ENCODE measurements at places on chromosomes 7 and 10.

DNA sequence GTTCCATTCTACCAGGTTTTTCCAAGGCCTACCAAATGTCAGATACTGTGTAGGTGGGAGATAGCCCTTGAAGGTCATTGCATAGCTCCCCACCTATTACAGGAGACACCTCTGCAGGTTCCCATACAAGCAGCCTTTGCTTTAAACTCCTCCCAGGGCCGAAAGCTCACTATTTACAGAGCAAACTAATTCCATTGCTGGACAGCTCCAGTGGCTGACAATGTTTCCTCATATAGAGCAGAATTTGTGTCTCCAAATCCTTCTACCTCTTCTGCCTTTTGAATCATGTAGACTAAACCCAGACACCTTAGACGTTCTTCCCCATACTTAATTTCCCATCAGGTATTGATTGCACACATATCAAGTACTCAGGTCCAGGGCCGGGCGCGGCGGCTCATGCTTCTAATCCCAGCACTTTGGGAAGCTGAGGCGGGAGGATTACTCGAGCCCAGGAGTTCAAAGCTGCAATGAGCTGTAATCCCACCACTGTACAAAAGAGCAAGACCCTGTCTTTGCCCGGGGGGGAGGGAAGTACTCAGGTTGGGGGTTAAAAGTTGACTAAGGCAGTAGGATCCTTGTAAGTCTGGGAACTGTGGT lies 2.1 kb downstream of the CNNM1 start:
- no peak overlapping the region for H3K27ac ChIP-seq
- H3K4me1 ChIP-seq = no peaks in the 10 kb centered on the region

GRCh38 chr10:124063750-124064603 lies 29.4 kb downstream of the CHST15 start:
- H3K4me1 ChIP-seq = peaks cover 12% of the 10 kb centered on the region
- H3K36me3 ChIP-seq = no peaks in the 10 kb centered on the region
- H3K4me3 ChIP-seq = peak overlapping the region; percentile 20
- H3K27me3 ChIP-seq = peaks cover 3% of the 10 kb centered on the region

GRCh38 chr7:131327049-131327625 lies 539 bp upstream of the MKLN1 start:
- no peaks in the 10 kb centered on the region for H3K27me3 ChIP-seq
- peak; percentile 17 for DNase-seq
- H3K4me3 ChIP-seq = peak overlapping the region; percentile 96
- H3K36me3 ChIP-seq = peaks cover 11% of the 10 kb centered on the region
- peaks cover 38% of the 10 kb centered on the region for H3K4me1 ChIP-seq

DNA sequence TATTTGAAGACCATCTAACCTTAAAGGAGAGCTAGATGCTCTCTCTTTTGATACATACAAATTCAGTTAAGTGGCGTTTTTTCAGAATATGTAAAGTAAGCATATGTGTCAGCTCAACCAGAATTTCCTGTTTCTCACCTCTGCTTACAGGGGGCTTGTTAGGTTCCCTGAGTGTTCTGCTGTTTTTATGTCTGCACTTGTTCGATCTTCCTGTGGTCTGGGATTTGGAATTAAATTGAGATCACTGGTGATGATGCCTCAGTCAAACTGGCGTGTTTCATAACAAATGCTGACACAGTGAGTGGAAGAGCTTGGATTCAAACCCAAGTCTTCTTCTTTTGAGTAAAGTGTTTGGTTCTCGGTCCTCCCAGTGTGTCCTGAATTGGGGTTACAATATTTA lies 348.3 kb upstream of the AKR1E2 start:
- no peak for DNase-seq
- no peak overlapping the region for H3K4me3 ChIP-seq
- H3K36me3 ChIP-seq = no peaks in the 10 kb centered on the region
- peaks cover 3% of the 10 kb centered on the region for H3K27me3 ChIP-seq
- peaks cover 13% of the 10 kb centered on the region for H3K4me1 ChIP-seq

DNA sequence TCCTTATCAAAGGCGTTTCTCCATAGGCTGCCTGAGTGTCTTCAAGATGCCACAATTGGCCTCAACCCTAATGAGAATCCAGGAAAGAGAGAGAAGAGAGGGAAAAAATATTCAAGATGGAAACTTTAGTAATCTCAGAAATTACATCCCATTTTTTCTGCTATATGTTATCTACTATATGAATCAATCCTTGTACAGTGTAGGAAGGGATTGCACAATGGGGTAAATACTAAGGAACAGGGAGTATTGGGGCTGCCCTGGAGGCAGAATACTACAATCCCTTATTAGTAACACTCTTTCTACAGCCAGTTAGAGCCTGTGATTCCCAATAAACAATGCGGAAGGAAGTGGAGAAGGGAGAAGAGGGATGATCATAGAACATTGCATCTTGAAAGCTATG lies 27.9 kb downstream of the TFPI2 start:
- no peak overlapping the region for H3K4me3 ChIP-seq
- H3K36me3 ChIP-seq = no peaks in the 10 kb centered on the region
- no peak overlapping the region for H3K27ac ChIP-seq
- peaks cover 6% of the 10 kb centered on the region for H3K27me3 ChIP-seq
- no peaks in the 10 kb centered on the region for H3K4me1 ChIP-seq

GRCh38 chr7:90766814-90767564 lies 170.9 kb downstream of the CDK14 start:
- no peaks in the 10 kb centered on the region for H3K36me3 ChIP-seq
- no peak overlapping the region for H3K27ac ChIP-seq
- H3K4me1 ChIP-seq = no peaks in the 10 kb centered on the region
- no peak overlapping the region for H3K4me3 ChIP-seq
- DNase-seq = no peak
- H3K27me3 ChIP-seq = no peaks in the 10 kb centered on the region

DNA sequence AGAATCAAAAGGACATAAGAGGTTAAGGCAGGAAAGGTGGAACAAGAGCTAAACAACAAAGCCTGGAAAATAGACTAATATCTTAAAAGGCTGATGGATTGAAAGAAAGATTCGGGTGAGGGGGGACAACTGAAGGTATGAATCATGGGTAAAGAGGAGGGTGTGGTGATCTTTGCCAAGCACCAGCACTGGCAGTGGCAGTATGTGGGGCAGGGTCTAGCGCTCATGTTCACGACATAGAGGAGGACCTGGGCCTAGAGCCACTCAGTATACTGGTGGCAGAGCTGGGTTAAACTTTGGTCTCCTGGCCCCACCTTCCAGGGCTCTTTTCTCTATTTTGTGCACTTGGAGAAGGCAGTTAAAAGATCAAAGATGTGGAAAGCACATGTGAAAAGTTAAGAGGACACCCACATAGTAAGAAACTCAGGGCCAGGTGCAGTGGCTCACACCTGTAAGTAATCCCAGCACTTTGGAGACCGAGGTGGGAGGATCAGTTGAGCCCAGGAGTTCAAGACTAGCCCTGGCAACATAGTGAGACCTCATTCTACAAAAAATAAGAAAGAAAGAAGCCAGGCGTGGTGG lies 40.5 kb upstream of the MMD2 start:
- no peaks in the 10 kb centered on the region for H3K27me3 ChIP-seq
- peaks cover 3% of the 10 kb centered on the region for H3K4me1 ChIP-seq
- H3K36me3 ChIP-seq = peaks cover 21% of the 10 kb centered on the region
- no peak for DNase-seq

GRCh38 chr7:67364441-67365017 lies 367.9 kb downstream of the TYW1 start:
- H3K27ac ChIP-seq = no peak overlapping the region
- H3K27me3 ChIP-seq = no peaks in the 10 kb centered on the region
- DNase-seq = no peak
- H3K4me3 ChIP-seq = no peak overlapping the region
- no peaks in the 10 kb centered on the region for H3K4me1 ChIP-seq

GRCh38 chr7:135361788-135362187 lies 128.2 kb downstream of the STRA8 start:
- no peak overlapping the region for H3K27ac ChIP-seq
- no peaks in the 10 kb centered on the region for H3K4me1 ChIP-seq
- H3K36me3 ChIP-seq = peaks cover 20% of the 10 kb centered on the region
- DNase-seq = no peak
- no peaks in the 10 kb centered on the region for H3K27me3 ChIP-seq
- no peak overlapping the region for H3K4me3 ChIP-seq

DNA sequence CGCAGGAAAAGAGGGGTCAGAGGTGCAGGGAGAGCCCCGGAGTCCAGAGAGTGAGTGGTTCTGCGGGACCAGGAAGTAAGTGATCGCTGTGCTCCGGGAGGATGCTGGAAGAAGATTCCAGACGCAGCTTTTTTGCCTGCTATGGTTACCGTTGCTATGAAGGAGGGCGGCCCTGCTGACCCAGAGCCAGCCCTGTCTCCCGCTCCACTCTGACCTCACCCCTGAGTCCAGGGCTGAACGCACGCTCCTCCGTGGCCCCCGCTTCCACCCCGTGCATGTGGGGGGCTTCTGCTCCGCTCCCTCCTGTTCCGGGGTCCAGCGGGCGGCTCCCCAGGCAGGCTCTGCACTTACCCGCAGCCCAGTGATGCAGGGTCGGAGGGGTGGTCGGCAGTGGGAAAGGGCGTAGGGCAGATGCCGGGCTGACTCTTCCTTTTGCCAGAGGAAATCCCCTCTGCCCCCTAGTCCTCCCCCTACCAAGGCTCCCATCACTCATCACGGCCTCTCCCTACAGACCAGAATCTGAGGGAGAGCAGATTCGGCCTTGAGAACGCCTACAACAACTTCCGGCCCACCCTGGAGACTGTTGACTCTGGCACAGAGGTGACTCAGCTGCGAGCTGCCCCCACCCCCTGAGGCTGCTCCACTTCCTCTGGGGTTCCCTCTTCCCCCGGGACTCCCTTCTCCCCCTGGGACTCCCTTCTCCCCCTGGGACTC lies 2.7 kb upstream of the MUC17 start:
- H3K36me3 ChIP-seq = peaks cover 5% of the 10 kb centered on the region
- H3K4me3 ChIP-seq = peak overlapping the region; percentile 93

GRCh38 chr7:135251496-135252391 lies 18.1 kb downstream of the STRA8 start:
- H3K4me1 ChIP-seq = peaks cover 2% of the 10 kb centered on the region
- no peak for DNase-seq
- H3K27ac ChIP-seq = no peak overlapping the region
- no peaks in the 10 kb centered on the region for H3K36me3 ChIP-seq

DNA sequence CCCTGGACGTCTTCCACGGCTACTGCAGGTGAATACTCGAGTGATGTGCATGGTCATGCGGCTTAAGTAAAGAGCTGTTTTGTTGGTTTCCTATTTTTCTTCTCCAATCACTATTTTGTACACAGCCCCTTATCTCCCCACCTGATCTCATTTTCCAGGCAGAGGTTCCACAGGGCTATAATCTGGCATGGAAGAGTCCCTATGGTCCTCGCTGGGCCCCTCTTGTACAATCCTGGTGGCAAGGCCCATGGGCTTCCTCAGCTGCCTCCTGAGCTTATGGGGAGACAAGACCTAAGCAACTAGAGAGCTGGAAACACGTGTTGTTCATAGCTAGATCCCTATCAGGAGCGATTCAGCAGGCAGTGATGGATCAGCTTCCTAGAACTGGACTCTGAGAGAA lies 181.3 kb upstream of the ADO start:
- no peak for DNase-seq
- no peaks in the 10 kb centered on the region for H3K36me3 ChIP-seq
- H3K4me1 ChIP-seq = peaks cover 23% of the 10 kb centered on the region
- no peak overlapping the region for H3K4me3 ChIP-seq
- no peak overlapping the region for H3K27ac ChIP-seq
- H3K27me3 ChIP-seq = no peaks in the 10 kb centered on the region

GRCh38 chr10:4280461-4281189 lies 495.6 kb upstream of the KLF6 start:
- H3K36me3 ChIP-seq = no peaks in the 10 kb centered on the region
- H3K4me1 ChIP-seq = peaks cover 3% of the 10 kb centered on the region
- H3K27me3 ChIP-seq = peaks cover 6% of the 10 kb centered on the region

- no peak overlapping the region for H3K4me3 ChIP-seq
- no peak overlapping the region for H3K27ac ChIP-seq
- peaks cover 4% of the 10 kb centered on the region for H3K27me3 ChIP-seq
- no peaks in the 10 kb centered on the region for H3K36me3 ChIP-seq
- H3K4me1 ChIP-seq = no peaks in the 10 kb centered on the region
These were observed 32.2 kb upstream of the UTF1 start for GRCh38 chr10:133197786-133198185.

- no peaks in the 10 kb centered on the region for H3K27me3 ChIP-seq
- DNase-seq = no peak
- H3K4me1 ChIP-seq = peaks cover 40% of the 10 kb centered on the region
- peaks cover 4% of the 10 kb centered on the region for H3K36me3 ChIP-seq
- no peak overlapping the region for H3K4me3 ChIP-seq
These were observed 9.6 kb upstream of the TRIM8 start for GRCh38 chr10:102634686-102635085.

DNA sequence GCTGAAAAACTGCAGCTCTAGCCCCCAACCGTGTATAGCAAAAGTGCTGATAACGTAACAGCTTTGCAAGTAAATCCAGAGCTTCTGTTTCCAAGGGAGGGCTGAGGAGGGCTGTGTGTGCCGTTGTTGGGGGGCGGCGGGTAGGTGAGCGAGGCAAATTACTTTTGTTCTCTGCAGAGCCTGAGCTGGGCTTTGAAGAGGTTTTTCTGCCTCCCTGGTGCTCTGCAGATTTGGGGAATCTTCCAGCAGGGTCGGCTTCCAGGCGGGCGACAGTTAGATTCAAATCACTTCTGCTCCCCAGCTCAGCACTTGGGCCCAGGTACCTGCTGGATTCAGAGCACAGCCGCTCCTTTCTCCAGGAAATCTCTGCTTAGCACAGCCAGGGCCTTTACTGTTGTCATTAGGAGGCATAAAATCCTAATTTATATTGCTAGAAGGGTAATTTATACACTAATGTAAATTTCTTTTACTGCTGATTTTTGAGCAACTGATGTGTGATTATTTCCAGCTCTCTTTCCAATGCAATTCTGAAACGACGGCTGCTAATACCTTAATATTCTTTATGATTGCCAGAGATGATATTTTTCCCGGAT lies 442.4 kb downstream of the TYW1 start:
- DNase-seq = no peak
- H3K27ac ChIP-seq = no peak overlapping the region

DNA sequence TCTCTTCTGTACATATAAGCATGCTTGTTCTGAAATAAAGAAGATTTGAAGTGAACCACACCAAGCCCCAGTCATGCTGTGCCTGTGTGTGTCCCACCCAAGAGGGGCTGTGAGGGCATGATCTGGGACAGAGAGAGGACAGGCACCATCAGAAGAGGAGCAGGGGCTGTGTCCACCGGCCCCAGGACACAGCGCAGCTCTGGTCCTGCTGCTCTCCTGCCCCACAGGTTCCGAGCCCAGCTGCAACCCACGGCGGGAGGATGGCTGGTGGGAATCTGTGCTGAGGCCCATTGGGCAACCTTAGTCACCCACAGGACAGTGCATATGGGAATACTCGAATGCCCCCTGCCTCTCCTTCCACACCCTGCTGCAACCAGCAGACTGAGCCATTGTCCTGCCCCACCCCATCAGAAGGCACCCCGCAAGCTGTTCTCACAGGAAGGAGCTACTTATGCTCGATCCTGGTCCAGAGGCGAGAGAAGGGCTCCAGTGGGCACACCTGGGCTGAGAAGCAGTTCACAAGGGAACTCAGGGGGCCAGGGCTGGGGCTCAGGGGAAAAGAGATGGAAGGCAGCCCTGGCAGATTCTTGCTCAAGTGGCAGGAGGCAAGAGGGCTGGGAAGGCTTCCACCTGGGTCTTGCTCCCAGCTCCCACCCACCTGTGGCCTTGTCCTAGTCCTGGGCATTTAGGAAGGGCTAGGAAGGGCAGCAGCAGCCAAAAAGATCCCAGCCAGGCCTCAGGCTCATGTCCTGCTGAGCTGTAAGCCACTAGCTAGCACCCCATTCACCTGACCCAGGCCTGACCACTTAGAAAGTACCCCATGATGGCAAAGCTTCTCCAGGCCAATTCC lies 31.9 kb downstream of the LDB3 start:
- no peak overlapping the region for H3K4me3 ChIP-seq
- DNase-seq = no peak
- no peaks in the 10 kb centered on the region for H3K4me1 ChIP-seq
- H3K27ac ChIP-seq = no peak overlapping the region
- no peaks in the 10 kb centered on the region for H3K36me3 ChIP-seq
- peaks cover 1% of the 10 kb centered on the region for H3K27me3 ChIP-seq
